ENCODE measurements at places on chromosomes 1 and 21.

DNA sequence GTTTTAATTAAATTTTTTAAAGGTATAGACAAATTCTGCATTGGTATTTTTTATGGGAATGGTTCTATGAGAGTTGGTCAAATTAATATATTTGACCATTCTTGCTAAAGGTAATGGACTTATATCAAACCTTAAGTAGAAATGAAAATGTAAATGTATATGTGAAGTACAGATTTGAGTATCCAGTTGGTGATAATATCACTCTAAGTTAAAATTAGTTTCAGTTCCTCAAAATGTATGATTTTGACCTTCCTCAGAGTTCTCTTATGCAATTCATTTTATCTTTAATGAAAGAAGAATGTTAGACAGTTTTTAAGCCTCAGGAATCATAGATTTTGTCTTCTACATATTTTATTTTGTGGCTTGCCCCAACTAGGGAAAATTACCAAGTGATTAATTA is 1291.5 kb upstream of the B3GALT2 start:
- no peak for DNase-seq

GRCh38 chr21:35075546-35075945 is 26.4 kb upstream of the RUNX1 start:
- DNase-seq: no peak

DNA sequence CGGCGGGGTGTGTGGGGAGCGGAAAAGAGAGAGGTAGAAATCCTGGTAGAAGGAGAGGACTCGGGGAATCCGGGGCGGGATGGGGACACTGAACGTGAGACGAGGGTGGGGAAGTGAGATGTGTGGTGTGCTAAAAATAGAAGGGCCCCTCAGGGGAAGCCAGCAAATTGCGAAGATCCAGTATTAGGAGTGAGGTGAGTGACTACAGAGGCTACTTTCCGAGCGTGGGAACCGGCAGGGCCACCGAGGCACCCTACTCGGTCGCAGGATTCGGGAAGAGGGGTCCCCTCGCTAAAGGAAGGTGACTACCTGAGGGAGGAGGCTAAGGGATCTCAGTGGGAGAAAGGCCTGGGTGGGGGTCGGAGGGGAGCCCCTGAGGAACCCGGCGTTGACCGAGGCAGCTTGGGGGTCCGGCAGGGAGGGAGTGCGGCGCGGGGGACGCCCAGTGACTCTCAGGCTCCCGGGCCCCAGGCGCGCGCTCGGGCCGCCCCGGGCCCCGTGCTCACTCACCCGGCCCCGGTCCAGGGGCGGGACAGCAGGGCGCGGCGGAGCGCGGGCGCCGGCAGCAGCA is 318 bp downstream of the ALDH4A1 start:
- no peak for DNase-seq

DNA sequence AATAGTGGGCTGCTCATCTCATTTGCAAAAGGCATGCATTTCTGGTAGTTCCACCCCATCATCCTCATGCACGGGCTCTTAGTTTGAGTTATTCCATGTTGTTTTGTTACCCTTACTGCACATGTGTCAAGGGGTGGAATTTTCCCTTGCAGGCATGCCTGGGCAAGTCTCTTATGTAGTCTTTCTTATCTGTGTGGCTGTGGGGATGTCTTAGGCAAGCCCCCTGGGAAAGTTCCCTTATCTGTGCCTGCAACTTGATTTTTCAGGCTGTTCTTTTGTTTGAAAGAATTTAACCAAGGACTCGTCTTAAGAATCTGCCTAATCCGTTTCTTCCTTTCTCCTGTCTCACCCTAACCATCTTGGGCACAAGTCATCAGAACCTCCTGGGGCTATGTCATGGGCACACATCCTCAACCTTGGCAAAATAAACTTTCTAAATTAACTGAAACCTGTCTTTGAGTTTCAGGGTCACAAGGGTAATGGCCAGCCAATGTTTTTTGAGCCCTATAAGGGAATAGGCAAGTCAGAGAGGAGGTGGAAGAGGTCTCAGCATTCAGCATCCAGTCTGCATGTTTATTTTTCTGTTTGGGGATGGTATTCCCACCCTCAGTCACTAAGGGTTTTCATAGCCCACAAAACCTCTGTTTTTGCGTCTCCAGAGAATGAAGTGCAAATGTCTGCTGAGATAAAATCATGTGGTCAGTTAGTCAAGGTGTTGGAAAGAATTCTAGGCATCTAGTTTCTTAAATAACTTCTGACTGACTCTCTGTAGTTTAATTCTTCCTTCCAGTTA is 579.7 kb downstream of the PLA2G4A start:
- no peak for DNase-seq

DNA sequence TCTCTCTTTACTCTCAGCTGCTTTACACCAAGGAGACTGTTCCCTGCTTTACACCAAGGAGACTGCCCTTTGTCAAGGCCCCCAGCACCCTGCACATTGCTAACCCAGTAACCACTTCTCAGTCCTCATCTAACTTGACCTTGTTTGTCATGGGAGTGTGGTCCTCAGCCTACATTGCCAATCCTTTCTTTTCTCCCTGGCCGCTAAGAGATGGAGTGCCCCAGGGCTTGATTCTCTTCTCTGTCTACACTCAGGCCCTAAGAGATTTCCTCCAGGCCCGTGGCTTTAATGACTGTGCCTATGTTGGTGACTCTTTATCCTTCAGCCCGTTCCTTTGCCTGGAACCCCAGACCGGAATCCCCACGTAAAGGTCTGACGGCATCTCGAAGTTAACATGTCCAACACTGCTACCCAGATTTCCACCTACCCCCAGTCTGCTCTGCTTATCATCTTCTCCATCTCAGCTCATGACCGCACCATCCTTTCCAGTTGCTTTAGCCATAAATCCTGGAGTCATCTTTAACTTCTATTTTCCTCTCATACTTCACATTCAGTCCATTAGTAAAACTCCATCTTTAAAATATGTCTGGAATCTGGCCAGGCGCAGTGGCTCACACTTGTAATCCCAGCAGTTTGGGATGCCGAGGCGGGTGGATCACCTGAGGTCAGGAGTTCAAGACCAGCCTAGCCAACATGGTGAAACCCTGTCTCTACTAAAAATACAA is 9.5 kb upstream of the SEMA4A start:
- DNase-seq: no peak

DNA sequence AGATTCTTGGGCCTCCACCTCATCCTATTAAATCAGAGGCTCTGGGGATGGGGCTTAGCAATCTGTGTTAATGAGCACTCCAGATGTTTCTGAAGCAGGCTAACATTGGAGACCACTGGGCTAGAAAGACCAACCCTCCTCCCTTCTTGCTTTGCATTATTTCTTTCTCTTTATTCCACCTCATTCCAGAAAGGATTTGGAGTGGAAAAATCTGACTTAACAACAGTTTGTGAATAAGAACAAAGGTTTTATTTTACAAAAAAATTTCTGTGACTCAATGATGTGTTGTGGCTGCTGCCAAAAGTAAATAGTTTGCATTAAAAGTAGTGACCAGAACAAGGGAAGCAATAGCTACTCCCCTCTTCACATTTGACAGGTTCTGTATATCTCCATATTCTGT is 79.4 kb downstream of the TGFB2 start:
- no peak for DNase-seq

DNA sequence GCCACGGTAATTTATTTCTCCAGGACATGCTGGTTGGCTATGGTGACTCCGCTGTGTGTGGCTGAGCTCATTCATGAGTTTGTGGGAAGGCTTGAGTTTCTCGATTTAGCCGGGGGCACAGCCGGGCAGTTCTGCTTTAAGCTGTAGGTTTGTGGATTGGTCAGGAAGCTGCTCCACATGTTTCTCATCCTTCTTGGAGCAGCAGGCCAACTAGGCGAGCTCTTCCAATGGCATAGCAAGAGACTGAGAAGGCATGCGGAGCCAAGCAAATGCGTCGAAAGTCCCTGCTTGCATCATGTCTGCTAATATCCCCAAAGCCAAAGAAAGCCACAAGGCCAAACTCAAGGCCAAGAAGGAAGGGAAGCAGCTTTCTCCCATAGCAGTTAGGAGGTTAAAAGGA is 71.6 kb upstream of the GREM2 start:
- DNase-seq: no peak

GRCh38 chr1:4307911-4308545 is 346.4 kb upstream of the AJAP1 start:
- DNase-seq: no peak

GRCh38 chr1:228837817-228838716 is 102.8 kb downstream of the RHOU start:
- no peak for DNase-seq

DNA sequence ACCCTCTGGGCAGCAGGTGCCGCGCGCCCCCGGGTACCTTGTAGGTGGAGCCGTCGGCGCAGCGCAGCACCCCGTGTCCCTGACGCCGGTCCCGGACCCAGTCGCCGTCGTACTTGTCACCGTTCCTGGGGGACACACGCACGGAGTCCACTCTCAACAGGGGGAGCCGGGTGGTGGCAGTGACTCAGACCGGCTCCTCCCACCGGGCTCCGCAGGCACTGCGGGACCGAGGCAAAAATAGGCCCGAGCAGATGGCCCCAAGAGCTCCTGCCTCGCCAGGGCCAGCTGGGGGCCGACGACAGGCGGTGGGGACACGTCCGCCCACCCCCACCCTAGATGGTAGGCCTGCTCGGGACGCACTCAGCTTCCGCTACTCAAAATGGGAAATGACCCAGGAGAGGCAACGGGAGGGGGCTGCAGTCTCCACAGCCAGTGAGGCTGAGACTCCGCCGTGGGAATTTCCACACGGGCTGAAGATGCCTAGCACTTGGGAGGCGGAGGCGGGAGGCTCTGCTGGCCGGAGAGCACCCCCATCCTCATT is 6.3 kb downstream of the MORN1 start:
- DNase-seq: no peak

DNA sequence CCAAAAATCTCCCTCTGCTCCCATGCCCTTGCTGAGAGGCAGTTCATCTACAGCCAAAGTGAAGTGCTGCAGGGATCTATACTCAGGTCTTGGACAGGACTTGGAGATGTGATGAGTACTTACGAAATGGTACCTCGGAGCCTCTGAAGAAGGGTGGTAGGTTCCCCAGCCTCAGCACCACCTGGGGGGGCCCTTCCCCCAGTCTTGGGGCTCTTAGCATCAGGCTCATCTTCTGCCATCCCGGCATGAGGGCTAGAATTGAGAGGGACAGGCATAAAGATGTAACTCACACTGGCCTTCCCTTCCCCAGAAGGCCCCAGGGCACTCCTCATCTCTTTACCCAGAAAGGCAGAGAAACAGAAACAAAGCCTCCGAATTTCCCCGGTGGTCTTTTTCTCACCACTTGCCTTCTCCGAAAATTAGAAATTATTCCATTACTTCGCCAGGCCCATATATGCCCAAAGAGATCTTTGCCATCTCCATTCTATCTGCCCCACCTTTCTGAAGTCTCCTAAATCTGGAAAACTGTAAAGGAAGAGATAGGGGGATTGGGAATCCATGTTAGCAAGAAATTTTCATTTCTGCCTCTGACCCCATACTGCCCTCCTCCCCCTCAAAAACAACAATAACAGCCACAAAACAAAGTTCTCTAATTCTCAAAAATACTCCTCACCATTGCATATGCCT is 827 bp downstream of the RFX5 start:
- DNase-seq: no peak

GRCh38 chr1:234316937-234317336 is 56.3 kb upstream of the COA6 start:
- DNase-seq: no peak

DNA sequence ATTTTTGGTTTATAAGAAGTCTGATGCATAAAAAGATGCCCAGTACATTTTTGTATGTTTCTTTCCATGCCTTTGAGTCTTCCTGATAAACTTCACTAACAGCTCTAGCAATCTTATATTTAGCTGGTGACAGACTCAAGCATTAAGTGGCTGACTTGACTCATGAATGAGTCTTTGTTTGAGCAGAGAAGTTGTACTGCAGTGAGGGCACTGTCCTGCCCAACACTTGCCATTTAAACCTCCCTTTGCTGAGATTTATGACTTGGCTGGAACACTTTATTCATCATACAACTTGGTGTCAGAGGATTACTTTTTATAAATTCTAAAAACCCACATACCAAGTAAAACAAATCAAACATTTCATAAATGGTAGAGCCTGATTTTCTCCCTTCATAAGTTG is 14.6 kb upstream of the CAMSAP2 start:
- DNase-seq: no peak

GRCh38 chr1:181075766-181076350 is 12.6 kb upstream of the IER5 start:
- DNase-seq: no peak

GRCh38 chr1:246526380-246526779 is 19.3 kb upstream of the SMYD3 start:
- no peak for DNase-seq

DNA sequence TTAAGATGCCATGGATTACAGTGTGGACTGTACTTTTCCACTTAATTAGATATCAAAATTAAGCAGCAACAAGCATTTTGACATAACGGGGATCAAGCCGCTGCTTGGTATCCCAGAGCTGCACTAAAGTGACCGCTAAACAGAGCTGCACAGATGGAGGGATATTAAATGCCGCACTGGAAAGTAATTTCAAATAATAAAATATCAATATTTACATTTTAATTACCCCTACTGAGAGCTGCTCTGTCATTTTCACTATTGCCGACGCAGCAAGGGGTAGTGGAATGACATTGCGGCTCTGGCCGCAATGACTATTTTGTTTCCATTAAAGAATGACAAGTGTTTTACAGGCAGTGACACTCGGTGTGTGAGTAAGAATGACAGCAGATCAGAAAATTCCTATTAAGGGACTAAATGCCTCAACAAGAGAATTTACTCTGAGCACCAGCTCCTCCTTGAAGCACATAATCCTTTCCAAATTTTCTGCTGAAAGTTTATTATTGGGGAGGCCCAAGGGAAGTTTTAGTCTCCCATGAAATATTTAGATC is 109.1 kb upstream of the USH2A start:
- no peak for DNase-seq

- no peak for DNase-seq
Observed at GRCh38 chr1:240255922-240256321, 164.2 kb downstream of the FMN2 start.

DNA sequence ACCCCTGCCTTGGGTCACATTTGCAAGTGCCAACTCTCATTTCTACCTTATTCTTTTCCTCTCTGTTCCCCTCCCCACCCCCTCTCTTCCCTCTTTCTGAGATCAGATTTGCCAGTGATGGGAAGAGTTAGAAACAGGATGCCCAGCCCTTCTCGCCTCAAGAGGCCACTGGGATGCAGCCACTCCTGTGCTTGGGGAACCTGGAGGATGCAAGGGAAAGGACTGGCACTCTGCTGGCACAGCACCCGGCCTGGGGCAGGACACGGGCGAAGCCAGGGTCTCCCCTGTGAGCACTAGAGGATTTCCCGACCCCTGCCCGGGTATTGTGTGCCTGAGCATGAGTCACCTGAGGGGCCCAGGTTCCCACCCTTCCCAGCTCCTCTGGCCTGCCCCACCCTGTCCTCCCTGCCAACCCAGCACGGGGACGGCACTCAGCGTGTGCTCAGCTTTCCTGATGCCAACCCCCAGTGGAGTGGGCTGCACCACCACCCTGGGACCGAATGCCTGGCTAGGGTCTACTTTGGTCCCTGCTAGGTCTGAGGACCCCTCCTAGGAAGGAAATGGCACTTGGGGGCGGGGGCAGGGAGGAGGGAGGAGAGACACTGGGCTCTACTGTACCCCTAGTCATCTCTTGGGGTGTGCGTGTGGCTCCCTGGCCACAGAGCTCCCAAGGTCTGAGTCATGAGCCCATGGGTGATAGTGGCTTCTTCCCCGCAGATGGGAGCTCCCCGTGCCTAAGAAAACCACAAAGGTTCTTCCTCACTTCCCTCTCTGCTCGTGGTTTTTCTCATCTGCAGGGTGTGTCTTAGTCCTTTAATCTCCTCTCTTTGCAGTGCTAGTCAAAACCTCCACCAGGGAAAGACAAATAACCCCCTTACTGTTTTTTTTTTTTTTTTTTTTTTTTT is 12.4 kb downstream of the LMNA start:
- DNase-seq: no peak

- no peak for DNase-seq
Observed at GRCh38 chr21:41763996-41764395, 2.9 kb downstream of the RIPK4 start.

All from esophagus squamous epithelium (tissue), 5 donors.